Activated CD4-positive, alpha-beta T cell treated with anti-CD3 and anti-CD28 coated beads, Interleukin-2, amount 50 U/mL, for 48 hours (primary cell): ENCODE measurements at places on chromosomes 6 and 20.

GRCh38 chr6:54907355-54907754 lies 60.8 kb downstream of the FAM83B start:
- no peak for DNase-seq

DNA sequence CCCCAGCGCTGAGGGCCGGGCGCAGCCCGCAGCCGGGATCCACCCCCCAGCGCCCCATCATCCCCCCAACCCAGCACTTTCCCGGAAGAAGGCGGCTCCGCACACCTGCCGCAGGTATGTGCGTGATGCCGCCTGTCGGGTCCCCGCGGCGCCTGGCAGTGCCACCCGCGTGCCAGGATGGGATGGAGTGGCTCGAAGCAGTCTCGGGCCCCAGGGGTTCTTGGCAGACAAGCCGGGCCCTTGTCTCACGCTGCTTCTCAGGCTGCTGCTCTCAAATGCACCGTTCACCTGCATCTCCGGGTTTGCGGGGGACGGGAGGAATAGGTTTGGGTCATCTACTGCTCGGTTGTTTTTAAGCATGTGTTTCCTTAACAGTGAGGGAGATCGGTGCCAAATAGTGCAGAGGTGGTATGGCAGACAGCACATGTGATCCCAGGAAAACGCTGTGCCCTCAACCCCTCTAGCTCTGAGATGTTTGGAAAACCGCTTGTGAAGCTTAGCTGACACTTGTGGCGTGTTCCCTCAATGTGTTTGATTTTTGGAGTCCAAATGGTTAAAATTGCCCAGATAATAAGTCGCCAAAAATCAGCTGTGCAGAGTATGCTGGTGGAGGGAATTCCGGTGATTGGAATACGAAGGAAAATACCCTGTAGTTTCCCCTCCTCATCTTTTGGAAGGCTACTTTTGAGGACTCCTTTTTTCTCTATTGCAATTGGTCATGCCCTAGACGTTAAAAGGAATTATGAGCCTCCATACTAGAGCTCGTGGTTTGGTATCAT lies 926 bp downstream of the MYLIP start:
- peak; percentile 44 for DNase-seq

GRCh38 chr20:33773412-33774089 lies 37.6 kb upstream of the CHMP4B start:
- DNase-seq: peak; percentile 11

DNA sequence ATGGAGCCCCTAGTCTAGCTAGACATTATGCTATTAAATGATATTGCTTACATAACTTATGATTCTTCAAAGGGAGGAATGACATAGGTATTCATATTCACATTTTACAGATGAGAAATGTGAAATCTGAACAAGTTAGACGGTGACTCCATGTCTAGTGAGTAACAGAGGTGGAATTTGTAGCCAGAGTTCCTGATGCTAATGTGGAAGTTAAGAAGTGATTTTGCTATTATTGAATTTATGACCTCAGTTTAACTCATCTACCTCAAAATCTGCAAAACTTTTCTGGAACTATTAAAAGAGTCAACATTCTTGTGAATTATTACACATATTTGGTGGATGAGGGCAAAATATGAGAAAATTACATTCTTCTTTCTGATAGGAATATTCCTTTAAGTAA lies 347.6 kb upstream of the MMS22L start:
- no peak for DNase-seq

GRCh38 chr20:62317167-62317655 lies 14.4 kb downstream of the ADRM1 start:
- DNase-seq: no peak

DNA sequence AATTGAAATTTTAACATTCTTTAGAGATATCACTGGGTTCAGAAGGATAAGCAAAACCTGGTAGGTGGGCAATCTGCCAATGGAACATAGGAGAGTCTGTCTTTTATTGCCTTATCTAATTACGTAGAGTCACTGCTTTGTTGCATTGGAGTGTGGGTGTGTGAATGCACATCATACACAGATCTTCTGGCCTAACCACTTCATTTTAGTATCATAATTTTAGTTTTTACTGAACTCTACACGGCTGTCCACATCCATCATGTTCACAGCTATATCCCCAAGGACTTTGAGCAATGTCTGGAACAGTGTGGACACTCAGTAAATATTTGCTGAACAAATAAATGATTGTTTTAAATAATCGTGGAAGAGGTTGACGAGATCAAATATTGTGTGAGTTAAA lies 104.6 kb upstream of the AKIRIN2 start:
- no peak for DNase-seq

DNA sequence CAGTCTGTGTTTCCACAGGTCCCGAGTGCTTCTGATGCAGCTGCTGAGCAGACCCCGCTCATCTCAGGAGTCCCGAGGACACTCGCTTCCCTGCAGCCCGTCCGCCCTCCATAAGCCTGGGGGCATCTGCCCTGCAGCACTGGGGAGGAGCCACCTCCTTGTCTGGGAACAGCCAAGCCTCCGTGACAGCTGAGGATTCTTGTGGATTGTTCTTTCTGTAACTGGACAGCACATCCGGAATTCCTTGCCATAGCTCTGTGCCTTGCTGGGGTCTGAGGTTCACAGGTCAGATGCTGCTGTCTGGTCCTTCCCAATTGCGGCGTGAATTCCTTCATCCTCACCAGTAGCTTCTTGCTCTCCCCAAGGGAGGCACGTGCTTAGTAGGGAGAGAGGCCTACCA lies 38.4 kb upstream of the FNDC1 start:
- no peak for DNase-seq

DNA sequence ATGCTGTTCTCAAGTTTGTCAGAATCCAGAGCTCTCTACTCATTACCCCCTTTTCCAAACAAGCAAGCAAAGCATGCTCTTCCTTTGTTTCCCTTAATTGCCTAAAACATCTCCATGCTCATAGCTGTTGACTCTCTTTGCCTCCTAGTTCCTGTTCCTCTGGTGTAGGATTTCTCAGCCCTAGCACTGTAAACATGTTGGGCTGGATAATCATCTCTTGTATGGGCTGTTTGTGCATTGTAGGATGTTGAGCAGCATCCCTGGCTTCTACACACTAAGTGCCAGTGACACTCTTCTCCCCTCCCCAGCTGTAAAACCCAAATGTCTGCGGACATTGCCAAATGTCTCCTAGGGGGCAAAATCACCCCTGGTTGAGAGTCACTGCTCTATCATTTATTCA lies 14.0 kb downstream of the PPARD start:
- no peak for DNase-seq

- DNase-seq: no peak
Observed at GRCh38 chr20:6126846-6127245, 4.0 kb upstream of the FERMT1 start.

DNA sequence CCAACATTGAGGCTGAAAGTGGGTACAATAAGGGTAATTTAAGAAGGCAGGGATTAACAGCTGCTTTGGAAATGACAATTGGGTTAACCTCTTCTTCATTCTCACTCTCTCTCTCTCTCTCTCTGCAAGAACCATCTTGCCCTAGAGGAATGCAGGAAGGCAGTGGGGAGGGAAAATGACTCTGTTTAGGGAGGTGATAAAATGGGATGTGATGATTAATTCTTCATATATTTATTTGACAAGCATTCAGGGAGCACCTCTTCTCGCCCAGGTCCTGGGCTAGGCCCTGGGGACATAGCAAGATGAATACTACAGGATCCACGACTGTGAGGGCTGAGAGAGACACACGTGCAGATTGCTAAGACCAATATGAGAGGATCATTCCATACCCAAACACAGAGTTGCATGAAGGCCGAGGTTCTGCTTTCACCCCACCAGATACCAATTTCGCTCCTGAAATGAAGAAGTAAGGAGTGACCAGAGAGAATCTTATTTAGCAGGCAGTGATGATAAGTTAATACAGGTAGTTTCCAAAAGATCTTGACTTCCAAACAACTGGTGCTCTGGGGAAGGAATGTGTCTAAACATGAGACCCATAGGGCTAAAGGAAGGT lies 13.3 kb upstream of the PTPN1 start:
- no peak for DNase-seq

GRCh38 chr6:45727228-45727627 lies 288.4 kb downstream of the CLIC5 start:
- DNase-seq: no peak

DNA sequence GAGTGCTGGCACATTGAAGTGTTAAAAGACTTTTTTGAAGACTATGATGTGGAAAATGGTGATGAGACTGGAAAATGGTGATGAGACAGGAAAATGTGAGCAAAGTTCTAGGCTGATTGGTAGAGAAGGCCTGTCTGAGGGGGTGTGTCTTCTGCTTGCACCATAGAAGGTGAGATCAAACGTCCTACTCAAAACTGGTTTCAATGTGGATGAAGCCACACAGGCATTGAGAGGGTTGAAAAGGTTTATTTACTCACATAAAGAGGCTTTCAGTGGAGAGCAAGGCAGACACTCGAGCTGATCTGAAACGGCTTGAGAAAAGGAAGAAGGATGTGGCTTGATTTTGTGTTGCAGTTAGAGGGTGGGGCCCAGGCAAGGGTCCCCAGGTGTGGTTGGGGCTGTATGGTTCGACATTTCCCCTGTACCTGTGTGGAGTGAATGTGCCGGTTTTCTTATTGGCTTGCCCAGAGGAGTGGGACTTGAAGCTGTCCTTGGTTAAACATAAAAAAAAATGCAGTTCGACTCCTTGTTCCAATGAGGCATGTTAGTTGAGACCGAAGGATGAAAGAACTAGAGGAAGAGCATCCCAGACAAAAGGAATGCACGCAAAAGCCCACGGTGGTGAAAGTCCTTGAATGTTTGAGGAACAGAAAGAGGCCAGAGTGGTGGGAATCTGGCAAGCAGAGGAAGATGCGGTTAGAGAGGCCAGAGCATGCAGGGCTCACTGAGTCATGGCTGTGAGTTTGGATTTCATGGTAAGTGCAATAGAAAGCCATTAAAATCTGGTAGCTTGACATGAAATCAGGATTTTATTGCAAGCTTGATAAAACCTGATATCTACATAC lies 172.3 kb downstream of the EPM2A start:
- DNase-seq: no peak

DNA sequence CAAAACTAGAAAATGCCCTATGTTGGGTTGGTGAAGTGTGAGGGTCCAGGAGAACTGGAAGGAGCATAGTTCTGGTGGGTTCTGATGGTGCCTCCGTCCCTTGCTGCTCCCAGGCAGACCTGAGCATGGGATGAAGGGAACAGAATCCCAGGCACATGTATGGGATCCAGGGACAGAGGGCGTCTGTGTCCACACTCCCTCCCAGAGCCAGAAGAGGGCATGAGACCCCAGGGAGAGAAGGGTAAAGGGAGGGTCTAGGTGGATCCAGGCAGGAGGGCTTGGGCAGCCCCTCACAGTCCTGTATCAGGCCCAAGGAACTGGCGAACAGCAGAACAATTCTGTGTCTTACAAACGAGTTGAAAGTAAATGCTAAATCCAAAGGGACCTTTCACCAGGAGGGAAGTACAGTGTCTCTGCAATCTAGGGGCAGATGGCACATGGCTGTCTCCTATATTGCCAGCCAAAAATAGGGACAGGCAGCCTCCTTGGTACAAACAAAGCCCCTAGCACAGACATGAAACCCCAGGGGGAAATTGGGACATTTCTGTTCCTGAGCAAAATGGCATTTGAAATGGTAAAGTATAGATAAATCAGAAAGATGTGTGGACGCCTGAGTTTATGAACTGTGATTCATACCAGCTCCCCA lies 2.5 kb upstream of the BPIFA1 start:
- no peak for DNase-seq

GRCh38 chr6:47256361-47256760 lies 53.3 kb downstream of the TNFRSF21 start:
- DNase-seq: no peak

DNA sequence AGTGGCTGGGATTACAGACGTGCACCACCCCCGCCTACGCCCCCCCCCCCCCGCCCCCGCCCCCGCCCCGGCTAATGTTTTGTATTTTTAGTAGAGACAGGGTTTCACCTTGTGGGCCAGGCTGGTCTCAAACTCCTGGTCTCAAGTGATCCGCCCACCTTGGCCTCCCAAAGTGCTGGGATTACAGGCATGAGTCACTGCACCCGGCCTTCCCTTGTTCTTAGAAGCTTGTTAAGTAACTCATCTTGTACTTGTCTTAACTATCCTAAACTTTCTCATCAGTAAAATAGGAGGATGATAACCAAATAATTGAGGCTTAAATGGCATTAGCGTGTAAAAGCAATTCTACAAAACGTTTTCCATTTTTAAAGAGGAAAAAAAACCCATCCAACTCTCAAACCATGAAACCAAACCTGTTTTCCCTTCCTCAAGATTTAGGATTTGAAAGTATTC lies 4.2 kb downstream of the CDYL start:
- no peak for DNase-seq

DNA sequence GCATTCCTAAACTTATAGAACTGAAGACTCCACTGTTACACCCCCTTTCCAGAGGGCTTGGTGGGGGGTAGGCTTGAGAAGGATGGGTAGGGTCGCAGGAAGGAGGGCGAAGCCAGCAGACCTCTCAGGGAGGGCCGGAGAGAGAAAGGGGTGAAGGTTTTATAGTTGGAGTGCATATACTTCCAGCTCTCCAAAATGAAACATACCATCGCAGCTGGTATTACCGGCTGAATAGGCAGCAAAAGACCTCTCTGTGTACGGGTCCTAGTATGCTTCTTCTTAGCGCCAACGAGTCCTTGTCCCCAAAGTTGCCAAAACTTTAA lies 1.0 kb upstream of the VGLL2 start:
- DNase-seq: no peak

GRCh38 chr6:155755452-155755851 lies 299.8 kb upstream of the NOX3 start:
- DNase-seq: no peak

GRCh38 chr20:8175741-8176675 lies 43.9 kb downstream of the PLCB1 start:
- DNase-seq: no peak

GRCh38 chr20:63457737-63458136 lies 14.7 kb downstream of the KCNQ2 start:
- no peak for DNase-seq

- peak; percentile 50 for DNase-seq
Observed at GRCh38 chr20:45306431-45306982, at the start of gene RBPJL. Gene RBPJL (plus strand): TSS chr20:45306840. CDS start chr20:45306923, 83 bp downstream.

DNA sequence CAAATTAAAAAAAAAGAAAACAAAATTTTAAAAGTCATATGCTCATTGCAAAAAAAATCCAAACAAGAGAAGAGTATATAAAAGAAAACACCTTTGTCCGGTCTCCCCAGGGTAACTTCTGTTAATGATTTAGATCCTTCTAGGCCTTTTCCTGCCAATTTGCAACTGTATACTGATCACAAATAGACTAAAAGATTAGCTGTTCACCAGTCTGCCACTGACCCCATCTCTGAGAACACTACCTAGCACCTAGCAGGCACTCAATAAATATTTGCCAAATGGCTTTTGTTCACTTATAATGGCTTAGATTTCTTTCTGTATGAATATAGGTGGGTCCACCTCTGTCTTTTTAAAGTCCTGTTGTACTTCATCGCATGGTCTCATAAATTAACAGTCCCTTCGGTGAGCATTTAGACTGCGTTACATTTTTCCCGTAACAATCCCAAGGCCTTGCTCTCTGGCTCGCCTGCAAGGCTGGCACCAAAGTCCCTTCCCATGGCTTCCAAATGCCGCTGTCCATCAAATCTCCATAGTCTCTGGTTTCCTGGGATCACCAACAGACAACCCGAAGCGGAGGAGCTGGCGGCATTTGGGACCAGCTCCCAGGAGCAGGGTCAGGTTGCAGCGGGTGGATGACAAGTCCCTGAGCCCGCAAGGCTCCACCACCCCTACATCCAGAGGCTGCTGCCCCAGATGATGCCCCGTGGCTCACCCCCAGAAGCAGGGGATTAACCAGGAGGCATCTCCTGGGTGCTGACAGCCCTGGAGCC lies 11.8 kb downstream of the JPH2 start:
- DNase-seq: no peak
